ENCODE measurements at places on chromosomes 3 and 15.

DNA sequence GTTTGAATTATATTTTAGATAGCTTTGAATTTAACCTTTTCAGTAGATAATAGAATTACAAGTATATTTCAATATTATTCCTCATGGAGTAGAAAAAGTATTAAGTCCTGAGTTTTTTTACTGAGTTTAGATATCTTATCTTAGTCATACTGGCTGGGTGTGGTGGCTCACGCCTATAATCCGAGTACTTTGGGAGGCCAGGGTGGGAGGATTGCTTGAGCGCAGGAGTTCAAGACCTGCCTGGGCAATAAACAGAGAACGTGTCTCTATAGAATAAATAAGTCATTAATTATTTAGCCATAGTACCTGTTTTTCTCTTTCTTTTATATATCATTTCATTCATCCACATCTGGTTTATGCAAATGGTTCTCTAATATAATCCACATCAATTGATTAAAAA, 9.9 kb downstream of the RAP2B start:
- DNase-seq, result no peak
- no peak overlapping the region for H3K4me3 ChIP-seq
- H3K27ac ChIP-seq, result no peak overlapping the region
- peaks cover 5% of the 10 kb centered on the region for H3K36me3 ChIP-seq
- peaks cover 9% of the 10 kb centered on the region for H3K4me1 ChIP-seq

- H3K4me3 ChIP-seq, result no peak overlapping the region
- DNase-seq, result no peak
- H3K36me3 ChIP-seq, result no peaks in the 10 kb centered on the region
Observed at GRCh38 chr3:112297714-112298113, 3.7 kb upstream of the SLC9C1 start.

DNA sequence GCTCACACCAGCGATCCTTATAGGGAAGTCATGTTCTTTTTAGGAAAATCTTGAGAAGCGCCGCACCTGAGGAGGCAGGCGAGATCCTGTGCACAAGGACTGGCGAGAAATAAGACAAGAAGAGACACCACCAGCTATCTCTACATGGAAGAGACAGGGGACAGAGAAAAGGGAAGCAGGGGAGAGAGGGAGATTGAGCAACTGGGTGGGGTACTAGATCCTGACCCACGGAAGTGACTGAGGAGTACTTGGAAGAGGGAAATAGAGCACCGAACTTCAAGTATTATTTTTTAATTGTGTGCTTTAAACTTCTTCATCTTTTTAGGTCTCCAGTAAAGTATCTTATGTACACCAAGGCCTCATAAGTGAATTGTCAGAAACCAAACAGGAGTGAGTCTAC, 742.0 kb upstream of the LMCD1 start:
- no peak for DNase-seq
- H3K27me3 ChIP-seq, result no peaks in the 10 kb centered on the region
- no peak overlapping the region for H3K4me3 ChIP-seq
- H3K4me1 ChIP-seq, result no peaks in the 10 kb centered on the region
- H3K36me3 ChIP-seq, result no peaks in the 10 kb centered on the region

DNA sequence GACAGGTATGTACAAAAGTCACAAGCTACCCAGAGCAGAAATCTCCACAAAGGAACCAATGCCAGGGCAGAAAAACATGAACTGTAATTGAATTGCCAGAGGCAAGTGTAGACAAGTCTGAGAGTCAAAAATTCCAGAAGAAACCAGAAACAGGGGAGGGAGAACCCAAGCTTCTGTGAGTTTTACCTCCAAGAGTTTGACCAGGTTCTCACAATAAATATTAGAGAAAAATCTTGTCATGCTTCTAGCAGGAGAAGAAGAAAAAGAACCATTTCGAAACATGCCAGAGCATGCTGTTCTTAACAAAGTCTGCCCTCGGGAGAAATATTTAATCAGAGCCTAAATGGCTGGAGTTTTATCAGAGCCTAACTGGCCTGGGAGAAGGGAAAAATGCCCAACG, 32.5 kb upstream of the AP3B2 start:
- no peaks in the 10 kb centered on the region for H3K4me1 ChIP-seq
- no peak for DNase-seq
- peaks cover 6% of the 10 kb centered on the region for H3K36me3 ChIP-seq
- no peak overlapping the region for H3K27ac ChIP-seq
- H3K27me3 ChIP-seq, result no peaks in the 10 kb centered on the region

DNA sequence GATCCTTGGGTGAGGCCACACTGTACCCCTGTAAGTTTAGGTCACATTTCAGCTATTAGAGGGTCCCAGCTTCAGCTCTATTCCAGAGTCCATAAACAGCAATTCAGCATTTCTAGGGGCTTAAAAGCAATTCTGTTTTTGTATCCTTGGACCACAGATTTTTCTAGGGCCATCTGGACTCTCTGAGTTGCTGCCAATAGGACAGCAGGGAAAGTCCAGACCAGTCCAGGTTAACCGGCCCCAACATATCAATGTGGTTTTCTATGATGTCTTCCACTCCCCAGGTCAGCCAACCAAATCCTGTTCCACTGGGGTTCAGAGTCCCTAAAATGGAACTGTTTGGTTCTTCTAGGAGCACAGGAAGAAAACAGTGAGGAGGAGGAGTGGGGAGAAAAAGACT, 40.0 kb downstream of the TYRO3 start:
- DNase-seq, result no peak
- H3K27me3 ChIP-seq, result no peaks in the 10 kb centered on the region
- H3K27ac ChIP-seq, result no peak overlapping the region
- H3K4me1 ChIP-seq, result peaks cover 7% of the 10 kb centered on the region
- no peak overlapping the region for H3K4me3 ChIP-seq
- no peaks in the 10 kb centered on the region for H3K36me3 ChIP-seq

GRCh38 chr3:138747225-138747624, 87.5 kb downstream of the PIK3CB start:
- H3K27ac ChIP-seq, result no peak overlapping the region
- DNase-seq, result no peak
- no peak overlapping the region for H3K4me3 ChIP-seq
- H3K36me3 ChIP-seq, result peaks cover 46% of the 10 kb centered on the region
- no peaks in the 10 kb centered on the region for H3K27me3 ChIP-seq
- peaks cover 7% of the 10 kb centered on the region for H3K4me1 ChIP-seq

Data from spleen (tissue), 13 donors.